Activated CD4-positive, alpha-beta T cell treated with anti-CD3 and anti-CD28 coated beads for 4 hours (primary cell): ENCODE measurements at places on chromosomes 16 and 17.

DNA sequence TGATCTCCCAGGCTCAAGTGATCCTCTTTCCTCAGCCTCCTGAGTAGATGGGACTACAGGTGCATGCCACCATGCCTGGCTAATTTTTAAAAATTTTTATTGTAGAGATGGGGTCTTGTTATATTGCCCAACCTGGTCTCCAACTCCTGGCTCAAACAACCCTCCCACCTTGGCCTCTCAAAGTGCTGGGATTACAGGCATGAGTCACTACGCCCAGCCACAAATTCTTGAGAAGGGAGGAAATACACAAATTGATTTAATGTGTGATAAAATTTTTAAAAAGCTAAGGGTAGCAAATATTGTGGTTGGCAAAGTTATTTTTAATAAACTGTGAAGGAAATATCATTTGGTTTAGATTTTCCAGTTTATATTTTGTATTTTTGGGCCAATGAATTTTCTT is 9.6 kb downstream of the ITGAD start:
- peak; percentile 5 for DNase-seq

DNA sequence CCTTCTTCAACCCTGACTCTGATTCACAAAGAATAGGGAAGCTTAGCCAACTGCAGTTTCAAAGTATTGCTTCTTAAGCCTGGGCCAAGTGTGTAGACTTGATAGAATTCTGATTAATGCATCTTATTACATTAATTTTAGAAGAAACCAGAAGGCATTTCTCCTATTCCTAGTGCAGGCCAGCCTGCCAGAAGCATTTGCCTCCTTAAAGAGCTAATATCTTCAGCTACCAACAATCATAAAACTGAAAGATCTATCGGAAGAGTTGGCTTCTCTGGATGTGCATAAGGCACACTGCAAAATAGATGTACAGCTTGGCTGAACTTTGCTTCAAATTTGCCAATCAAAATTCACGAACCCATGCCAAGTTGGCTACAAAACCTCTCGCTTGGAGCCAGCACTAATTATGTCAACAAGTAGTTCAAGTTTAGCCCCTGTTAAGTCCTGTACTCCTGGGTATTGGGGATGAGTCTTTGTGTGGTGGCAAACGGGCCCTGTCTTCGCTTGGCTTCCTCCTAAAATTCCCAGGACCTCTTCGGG is 717.8 kb downstream of the WWOX start:
- no peak for DNase-seq

DNA sequence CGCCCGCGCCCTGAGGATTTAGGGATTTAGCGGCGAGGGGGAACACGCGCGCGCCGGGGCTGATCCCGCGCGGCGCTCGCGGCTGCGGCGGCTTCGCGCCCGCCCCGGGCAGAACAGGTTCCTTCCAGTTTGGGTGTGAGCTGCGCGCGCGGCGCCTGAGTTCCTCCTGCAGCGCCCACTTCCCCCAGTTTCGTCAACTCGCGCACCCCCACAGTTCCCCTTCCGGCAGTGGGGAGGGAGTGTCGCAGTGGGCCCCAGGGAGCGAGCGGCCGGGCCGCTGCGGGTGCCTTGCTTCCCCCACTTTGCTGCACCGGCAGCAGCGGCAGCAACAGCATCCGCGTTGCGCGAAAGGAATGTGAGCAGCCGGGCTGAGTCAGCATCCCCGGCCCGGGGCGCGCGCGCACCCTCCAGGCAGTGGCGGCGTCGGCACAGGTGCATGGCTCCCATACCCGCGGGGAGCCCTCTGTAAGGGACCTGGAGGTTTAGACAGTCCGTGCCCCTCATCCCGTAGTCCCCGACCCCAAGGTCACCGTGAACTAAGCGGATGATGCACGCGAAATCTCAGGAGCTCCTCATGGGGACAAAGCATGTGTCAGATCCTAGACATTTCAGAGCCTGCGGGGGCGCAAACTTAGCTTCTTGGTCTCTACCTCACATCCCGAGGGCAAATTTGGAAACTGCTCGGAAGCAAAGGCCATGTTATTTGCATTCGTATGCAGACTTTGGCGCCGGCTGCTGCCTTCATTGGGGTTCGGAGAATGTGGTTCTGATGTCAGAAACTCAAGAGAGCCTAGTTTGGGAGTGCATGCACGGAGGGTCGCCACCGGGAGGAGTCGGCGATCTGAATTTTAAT is 767 bp downstream of the ARSG start:
- peak; percentile 90 for DNase-seq

GRCh38 chr17:34728771-34729310 is 149.5 kb downstream of the TMEM132E start:
- DNase-seq, result no peak

- DNase-seq, result no peak
Observed at GRCh38 chr17:38320482-38320881, 23.3 kb downstream of the GPR179 start.

DNA sequence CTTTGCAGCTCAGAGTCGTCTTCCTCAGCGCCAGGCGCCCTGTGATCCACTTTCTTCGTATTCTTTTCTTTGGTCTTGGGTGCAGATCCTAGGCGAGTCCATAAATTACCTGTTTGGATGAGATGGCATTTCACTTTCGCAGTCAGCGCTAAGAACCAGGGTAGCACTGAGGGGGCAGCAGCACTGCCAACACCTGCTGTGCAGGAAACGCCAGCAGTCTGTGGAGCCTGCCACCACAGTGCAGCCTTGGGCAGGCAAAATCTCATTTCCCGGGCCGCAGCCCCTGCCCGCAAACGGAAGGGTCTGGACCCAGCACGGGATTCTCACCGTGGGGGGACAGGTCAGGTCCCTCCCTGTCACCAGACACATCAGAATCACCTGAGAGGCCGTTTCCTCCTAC is 12.2 kb upstream of the ITGAE start:
- DNase-seq, result no peak

DNA sequence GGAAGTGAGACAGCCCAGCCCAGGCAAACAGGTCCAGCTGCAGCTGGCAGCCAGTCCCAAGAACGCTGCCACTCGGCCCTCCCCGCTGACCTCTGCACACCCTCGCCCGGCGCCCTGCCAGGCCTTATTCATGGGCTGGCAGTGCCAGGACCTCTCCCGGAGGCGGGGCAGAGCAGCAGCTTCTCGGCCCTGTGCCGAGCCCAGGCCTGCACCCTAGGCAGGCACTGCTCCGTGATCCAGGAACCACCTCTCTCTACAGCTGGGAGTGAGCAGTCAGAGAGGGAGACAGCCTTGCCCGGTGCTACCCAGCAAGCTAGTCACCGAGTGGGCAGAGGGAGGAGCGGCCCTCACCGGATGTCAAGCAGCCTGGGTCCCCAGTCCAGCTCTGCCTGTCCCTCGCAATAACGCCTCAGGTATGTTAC is 79.9 kb upstream of the CBX4 start:
- DNase-seq, result no peak

GRCh38 chr17:22410136-22410535 is 717.8 kb downstream of the KCNJ18 start:
- DNase-seq, result no peak

- peak; percentile 94 for DNase-seq
Observed at GRCh38 chr17:32349854-32350665, at the start of gene ZNF207. ZNF207 (plus strand) TSS chr17:32350157; CDS start chr17:32350286, 129 bp downstream.

DNA sequence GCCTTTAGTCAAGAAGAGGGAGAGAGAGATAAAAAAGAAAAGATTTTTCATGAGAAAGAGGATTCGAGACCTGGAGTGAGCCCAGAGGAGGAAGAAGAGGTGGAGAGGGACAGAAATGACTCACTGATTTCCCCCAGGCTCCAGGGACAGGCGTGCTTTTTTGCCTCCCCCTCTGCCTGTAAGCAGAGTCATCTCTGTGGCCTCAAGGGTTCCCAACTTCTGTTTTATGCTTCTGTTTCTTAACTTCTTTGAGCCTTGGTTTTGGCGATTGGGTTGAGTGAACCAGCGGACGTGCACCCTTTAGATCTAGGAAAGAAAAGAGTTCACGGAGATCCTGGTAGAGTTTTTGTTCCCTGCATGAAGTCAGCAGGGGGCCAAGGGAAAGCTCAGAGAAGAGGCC is 147.9 kb upstream of the NOL11 start:
- no peak for DNase-seq

DNA sequence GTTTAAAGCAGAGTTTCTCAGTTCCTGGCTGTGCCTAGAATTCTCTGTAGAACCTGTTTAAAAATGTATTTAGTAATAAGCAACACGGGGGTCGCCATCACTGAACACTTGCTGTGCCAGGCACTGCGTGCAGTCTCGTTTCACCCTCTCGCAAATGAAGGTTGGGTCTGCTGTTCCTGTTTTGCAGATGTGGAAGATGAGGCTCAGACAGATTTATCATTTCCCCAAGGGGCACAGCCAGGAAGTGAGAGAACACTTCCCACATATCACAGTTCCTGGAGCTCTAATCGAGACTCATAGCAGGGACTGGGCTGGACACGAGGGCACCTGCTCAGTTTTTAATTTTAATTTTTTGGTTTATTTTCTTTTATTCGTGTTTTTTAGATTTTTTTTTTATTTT is 122.7 kb downstream of the ABCC6 start:
- no peak for DNase-seq

GRCh38 chr16:85643631-85644030 is 30.5 kb downstream of the GSE1 start:
- no peak for DNase-seq

DNA sequence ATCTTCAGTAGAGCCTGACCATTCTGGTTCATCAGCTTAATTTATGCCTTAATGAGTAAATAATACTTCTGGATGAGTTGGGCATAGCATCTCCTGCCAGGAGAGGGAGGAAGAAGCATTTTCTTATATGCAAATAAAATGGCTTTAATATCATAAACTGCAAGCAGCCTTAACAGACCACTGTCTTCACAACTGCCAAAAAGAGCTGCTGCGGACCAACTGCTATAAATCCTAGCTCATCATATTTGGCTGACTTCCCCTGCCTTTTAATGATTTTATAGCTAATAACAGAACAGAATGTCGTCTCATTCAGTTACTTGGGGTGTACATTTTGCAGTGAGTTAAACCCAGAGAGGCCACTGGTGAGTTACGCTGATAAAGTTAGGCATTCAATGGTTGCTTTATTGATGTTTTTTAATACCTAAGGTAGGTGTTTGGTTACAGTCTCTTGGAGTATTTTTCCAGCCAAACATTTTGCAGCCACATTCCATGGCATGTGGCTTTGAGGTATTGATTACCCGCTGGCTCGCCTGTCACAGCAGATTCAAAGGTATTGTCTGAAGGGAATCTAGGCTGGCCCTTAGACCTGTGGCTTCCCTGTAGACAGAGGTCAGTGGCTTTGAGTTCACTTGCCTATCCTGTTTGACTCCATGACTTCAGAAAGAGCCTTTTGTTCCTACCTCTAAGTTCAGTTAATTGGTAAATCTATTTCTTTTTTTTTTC is 16.4 kb downstream of the FAM20A start:
- no peak for DNase-seq
